Activated T-cell treated with anti-CD3 and anti-CD28 coated beads, Interleukin-2, amount 50 U/mL, for 1 hour (primary cell): ENCODE measurements at places on chromosomes 16 and 17.

- no peak for DNase-seq
These were observed 464.7 kb upstream of the TOM1L1 start for GRCh38 chr17:54435966-54436365.

DNA sequence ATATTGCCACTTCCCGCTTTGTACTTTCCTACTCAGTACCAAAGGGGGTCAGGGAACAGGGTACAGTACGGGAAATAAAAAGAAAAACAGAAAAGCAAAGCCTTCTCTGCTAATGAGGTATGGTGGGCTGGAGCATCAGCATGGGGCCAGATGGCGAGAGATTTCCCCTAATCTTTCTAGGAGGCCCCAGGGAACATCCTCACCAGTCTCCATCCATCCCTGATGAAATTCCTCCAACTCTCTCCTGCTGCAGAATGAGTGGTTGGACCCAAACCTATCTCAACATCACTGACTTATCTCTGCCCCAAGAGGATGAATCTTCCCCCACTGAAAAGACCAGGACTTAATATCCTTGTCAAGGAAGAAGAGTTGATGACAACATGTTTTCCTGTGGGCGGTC, 185.6 kb downstream of the C16orf78 start:
- DNase-seq = no peak

- no peak for DNase-seq
These were observed 25.1 kb downstream of the ZP2 start for GRCh38 chr16:21186326-21186691.

DNA sequence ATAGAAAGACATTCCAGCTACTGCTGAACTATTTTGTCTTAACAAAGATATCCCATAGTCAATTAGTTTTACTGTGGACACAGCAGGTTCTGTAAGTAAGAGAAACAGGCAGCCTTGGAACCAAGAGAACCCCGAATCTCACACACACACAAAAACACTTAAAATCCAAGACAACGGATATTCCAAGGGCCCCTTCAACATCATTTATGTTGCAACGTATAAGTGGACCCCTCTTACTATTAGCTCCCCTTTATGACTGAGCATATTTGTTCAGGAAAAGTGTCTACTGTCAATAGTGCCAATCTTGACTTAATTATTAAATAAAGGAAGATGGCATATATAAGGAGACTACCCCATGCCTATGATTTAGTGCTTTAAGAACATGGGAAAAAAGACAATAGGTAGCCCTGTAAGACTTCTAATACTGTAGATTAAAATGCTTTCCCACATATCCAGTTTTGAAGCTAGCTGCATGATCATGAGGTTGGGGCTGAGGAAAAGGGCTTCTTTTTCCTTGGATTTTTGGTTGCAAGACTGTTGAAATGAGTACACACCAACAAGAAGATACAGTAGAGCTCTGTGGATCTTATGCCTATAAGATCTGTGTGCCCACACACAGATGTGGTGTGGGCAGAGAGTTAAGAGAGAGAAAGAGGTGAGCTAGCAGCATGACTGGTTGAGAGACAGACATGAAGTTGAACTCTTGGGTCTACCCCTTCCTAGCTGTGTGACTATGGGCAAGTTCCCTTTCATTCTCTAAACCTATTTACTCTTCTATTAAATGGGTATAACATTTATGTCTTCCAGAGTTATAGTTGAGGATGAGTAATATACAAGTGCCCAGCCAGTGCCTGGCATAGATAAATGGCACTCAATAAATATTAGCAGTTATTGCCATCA, 3.0 kb downstream of the MMD start:
- no peak for DNase-seq
